Suppressor macrophage treated with lipopolysaccharide for 4 hours (primary cell): ENCODE measurements at places on chromosomes 3 and 15.

GRCh38 chr3:156516961-156517360 lies 38.0 kb downstream of the SSR3 start:
- DNase-seq = peak; percentile 34

GRCh38 chr3:76065964-76066363 lies 280.6 kb upstream of the ZNF717 start:
- no peak for DNase-seq

DNA sequence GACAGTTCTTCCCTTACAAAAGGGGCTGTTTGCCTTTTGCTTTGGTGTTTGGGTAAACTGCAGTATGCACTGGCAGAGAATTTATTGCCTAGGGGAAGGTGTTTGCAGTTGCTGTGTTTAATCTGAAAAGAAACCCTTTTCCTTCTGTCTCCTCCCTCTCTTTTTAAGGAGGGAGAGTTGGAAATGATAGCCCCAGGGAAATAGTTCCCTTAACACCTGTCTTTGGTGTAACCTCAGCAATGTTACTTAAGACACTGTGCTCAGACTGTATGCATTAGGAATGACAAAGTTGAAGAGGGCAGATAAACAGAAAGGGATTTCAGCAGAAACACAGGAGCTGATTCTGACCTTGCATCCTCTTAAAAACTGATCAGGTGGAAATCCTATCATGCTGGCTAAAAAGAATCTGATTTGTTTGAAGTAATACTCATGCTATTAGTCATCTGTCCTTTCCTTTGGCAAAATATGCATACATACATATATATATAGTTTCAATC lies 125.4 kb downstream of the TP63 start:
- no peak for DNase-seq

GRCh38 chr3:81484520-81484919 lies 276.9 kb downstream of the GBE1 start:
- no peak for DNase-seq

- no peak for DNase-seq
These were observed 561.9 kb downstream of the GBE1 start for GRCh38 chr3:81199587-81199986.

- no peak for DNase-seq
These were observed 523.2 kb upstream of the ZNF717 start for GRCh38 chr3:76308541-76308940.

DNA sequence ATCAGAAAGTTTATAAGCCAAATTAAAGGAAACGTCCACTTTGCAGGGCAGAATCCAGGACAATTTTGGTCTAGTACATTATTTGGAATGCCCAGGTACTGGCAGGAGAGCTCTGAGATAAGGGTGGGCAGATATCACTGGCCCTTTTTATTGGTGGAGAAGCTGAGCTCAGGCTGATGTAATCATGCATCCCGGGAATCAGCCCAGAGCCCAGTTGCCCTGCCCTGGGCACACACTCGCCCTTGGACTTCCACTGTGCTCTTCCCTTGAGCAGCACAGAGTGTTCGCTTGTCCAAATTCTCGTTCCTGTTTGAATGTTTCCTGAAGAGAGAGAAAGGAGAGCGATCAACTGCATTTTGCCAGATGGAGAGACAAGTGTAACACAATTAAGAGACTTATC lies 3.7 kb downstream of the AQP9 start:
- peak; percentile 36 for DNase-seq

DNA sequence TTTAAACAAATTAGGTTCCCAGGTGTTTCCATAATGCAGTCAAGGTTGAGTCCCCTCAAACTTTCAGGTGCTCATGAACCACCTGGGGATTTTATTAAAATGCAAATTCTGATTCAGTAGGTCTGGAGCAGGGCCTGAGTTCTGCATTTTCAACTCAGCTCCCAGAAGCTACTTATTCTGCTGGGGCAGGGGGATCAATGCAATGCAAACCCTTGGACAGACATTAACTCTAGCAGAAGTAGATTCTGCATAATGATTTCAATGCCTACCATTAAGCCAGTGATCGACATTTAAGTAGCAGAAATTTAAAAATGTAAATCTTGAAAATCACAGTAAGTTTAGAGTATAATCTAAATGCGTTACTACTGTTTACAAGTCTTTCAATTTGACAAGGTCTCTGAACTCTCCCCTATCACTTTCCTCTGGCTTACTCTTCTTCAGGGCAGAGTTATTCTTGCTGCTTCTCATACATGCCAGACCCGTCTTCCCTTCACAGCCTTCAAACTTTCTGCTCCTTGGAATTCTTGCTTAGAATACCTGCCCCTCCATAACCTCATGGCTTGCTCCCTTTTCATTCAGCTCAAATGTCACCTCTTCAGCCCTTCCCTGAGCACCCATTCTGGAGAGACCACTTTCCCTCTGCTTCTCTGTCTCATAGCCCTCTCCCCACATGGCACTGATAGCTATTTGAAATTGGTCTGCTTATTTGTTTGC lies 19.3 kb upstream of the DPPA4 start:
- no peak for DNase-seq

DNA sequence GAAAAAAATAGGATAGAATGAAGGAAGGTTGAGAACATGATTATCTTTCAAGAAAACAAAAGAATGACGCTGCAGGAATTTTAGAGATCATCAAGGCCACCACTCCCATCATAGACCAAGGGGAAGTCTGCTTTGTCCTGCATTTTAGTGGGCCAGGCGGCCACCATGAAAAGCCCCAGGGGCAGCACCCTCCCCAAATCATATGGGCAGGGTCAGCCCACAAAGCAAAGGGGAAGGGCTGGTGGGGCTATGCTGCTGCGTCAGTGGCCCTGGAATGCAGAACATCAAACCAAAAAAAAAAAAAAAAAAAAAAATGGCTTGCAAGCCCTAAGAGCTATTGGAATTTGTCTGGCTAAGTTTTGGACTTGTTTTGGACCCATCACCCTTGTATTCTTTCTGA lies 620.8 kb downstream of the ROBO2 start:
- DNase-seq = no peak

DNA sequence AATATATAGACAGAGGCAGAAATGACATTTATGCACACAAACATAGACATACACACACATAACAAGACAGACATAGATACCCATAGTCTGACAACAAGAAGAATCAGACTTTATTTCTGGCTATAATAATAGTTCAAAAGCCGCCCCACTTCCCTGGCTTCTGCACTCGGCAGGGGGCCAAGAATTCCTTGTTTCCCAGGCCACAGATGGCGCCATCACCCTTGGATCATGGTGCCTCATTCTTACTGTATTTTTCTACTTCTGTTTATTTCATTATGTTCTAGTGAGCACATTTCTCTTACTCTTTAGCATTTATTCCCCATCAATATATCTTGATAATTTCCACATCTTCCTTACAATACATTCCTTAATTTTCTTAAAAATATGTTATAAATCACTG lies 387.5 kb downstream of the NLGN1 start:
- DNase-seq = no peak

DNA sequence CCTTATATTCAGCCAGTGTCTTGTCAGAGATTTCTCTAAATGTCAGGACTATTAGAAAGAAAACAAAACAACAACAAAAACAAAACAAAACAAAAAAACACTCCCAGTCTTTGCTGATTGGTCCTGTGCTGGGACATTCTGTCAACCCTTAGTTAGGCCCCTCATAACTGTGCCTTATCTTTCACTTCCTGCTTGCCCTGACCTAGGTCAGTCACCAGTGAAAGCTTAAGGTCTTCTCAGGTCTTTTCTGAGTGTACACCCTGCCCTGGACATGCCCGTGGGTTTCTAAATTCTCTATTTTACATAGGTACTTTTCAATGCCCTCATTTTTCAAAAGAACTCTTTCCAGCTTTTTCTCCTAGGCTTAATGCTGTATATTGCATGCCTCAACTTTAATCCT lies 454.1 kb downstream of the GRM7 start:
- no peak for DNase-seq

DNA sequence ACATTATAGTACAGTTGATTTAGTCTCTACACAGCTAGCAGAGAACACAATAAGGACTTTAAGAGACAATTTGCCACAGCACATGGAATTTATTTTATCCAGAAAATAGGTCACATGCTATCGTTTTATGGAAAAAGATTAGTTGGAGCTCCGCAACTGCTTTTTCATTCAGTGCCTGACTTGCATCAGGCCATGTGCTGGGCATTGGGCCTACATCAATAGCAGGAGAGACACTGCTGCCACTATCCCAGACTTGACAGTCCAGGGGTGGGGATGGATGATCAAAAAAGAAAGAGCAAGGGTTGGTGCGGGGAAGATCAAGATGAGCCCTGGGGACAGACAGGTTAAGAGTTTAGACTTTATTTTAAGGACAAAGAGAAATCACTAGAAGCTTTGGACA lies 75.2 kb upstream of the C3orf80 start:
- DNase-seq = no peak

DNA sequence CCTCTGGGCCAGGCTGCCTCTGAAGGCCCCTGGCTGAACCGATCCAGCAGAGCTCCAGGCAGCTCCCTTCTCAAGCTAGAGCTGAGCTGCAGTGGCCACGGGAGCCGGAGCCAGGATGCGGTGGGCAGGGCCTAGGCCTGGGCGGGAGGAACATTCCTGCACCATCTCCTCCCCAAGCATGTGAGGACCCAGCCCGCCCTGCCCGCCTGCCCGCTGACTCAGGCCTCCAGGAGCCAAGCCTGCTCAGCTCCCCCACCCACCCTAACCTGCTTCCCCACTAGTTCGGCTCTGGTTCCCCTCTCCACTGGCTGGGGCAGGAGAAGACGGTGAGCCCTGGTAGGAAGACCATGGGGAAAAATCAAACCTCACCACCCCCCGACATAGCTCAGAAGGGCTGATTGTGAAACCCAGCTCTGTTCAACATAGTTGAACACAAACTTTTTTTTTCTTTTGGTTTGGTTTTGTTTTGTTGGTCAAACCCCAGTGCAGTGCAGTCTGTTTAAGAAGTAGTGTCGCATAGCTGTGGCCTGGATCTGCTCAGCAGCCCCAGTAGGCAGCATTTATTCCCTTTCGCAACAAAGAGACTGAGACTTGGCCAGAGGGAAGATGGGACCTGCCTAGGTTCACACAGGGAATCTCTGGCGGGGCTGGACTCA lies 13.5 kb downstream of the SNX33 start:
- DNase-seq = no peak

- no peak for DNase-seq
These were observed 44.0 kb downstream of the ANP32A start for GRCh38 chr15:68776477-68777270.

GRCh38 chr3:127536830-127537812 lies 53.4 kb downstream of the TPRA1 start:
- no peak for DNase-seq

DNA sequence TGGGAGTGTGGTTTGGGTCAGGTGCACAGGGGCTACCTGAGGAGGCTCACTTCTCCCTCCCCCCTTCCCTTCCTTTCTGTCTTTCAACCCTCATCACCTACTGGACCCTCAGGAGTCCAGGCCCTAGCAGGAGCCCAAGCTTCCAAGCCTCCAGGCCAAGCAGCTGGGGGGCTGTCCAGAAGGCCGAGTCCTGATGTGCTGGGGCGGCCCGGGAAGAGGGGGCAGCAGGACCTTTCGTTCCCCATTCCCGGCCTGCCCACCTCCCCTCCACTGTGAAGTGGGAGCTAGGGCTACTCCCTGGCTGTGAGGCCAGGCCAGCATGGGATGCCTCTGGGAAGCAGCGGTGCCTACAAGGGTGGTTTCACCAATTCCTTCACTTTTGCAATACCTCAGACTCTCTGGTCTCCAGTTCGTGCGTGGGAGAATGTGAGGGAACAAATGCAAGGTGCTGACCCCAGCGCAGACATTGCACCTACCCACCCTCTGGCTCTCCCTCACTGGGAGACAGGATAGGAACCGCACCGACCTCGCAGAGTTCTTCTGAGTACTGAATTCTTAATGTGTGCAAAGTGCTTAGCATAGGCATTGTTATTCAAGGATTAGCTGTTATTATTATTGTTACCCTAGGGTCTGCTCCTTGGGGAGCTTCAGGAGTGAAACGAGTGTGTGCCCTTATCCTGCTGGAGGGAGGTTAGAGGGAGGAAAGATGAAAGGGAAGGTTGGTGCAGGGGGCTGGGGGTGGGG lies 2.5 kb downstream of the EPHB3 start:
- no peak for DNase-seq

GRCh38 chr3:48013288-48013980 lies 2.8 kb downstream of the MAP4 start:
- DNase-seq = peak; percentile 58

DNA sequence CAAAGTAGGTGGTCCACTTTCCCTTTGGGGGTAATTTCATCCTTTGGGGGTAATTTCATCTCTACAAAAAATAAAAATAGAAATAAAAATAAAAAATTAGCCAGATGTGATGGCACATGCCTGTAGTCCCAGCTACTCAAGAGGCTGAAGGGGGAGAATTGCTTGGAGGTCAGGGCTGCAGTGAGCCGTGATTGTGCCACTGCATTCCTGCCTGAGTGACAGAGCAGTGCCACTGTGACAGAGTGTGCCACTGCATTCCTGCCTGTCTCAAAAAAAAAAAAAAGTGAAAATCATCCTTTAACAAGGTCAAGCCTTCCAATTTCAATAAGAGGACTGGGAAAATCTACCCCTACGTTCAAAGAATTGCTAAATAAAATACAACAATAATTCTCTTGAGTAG lies 22.8 kb downstream of the SERP1 start:
- DNase-seq = no peak

DNA sequence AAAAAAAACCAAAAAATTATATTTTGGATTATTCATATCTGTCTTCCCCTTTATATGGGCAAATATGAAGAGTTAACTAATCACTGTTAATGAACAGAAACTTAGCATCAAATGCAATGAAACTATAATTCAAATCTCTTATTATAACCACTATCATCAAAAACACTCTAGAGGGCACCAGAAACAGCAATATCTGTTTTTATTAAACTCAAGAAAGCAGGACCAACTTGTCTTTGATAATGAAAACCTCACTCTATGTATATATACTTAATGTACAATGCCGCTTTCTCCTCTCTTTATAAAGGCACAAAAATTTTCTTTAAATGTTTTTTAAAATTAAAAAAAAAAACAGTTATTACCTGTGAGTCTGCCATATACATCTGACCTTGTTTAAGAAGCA lies 92.7 kb downstream of the UACA start:
- DNase-seq = peak; percentile 5

DNA sequence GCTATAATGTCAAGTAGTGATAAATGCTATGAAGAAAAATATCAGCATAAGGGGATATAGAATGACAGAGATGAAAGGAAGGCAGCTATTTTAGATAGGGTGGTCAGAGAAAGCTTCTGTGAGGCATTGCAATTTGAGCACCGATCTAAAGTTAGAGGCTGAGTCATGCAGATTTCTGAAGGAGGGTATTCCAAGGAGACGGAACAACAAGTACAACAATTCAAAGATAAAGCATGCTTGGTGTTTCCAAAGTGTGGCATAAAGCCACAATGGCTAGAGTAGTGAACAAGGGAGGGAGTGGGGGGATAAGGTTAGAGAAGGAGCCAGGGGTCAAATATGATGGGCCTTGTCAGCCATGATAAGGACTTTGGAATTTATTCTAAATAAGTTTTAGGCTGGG lies 71.9 kb downstream of the PFN2 start:
- DNase-seq = no peak
